ENCODE measurements at places on chromosomes 2 and 18. TPM values are rescaled to one million over a fixed set of nuclear protein-coding genes. Genes with fewer than 3 reads are reported as not detected.

NT5DC4 gene
- polyA plus RNA-seq, result not detected

SLC23A3 gene
- 0.28 TPM for polyA plus RNA-seq

VWA3B gene
- polyA plus RNA-seq, result not detected

CXCR4 gene
- polyA plus RNA-seq, result 0.50 TPM

CEBPZ gene
- 39.1 TPM for polyA plus RNA-seq

VIL1 gene
- polyA plus RNA-seq, result 0.06 TPM

NMUR1 gene
- polyA plus RNA-seq, result not detected

BARD1 gene
- 2.8 TPM for polyA plus RNA-seq

VSNL1 gene
- polyA plus RNA-seq, result 64.1 TPM

KCNG2 gene
- polyA plus RNA-seq, result not detected

LIMS4 gene
- 0.46 TPM for polyA plus RNA-seq

SAG gene
- not detected for polyA plus RNA-seq

KIF1A gene
- polyA plus RNA-seq, result 89.2 TPM

RAB3GAP1 gene
- 42.0 TPM for polyA plus RNA-seq

MPHOSPH10 gene
- 39.0 TPM for polyA plus RNA-seq

PSME4 gene
- polyA plus RNA-seq, result 20.4 TPM

IL1A gene
- polyA plus RNA-seq, result 0.14 TPM

RTP5 gene
- 1.2 TPM for polyA plus RNA-seq

PRSS56 gene
- polyA plus RNA-seq, result not detected

SYT4 gene
- 167 TPM for polyA plus RNA-seq

CD226 gene
- 0.11 TPM for polyA plus RNA-seq

SEH1L gene
- polyA plus RNA-seq, result 11.5 TPM

FAM124B gene
- polyA plus RNA-seq, result not detected

KLHL14 gene
- polyA plus RNA-seq, result 0.33 TPM

RGPD8 gene
- 6.8 TPM for polyA plus RNA-seq

NETO1 gene
- polyA plus RNA-seq, result 0.16 TPM

RIT2 gene
- polyA plus RNA-seq, result 1.1 TPM

DNER gene
- 310 TPM for polyA plus RNA-seq

GALNT3 gene
- polyA plus RNA-seq, result 7.4 TPM

DCDC2C gene
- polyA plus RNA-seq, result not detected

ERFE gene
- polyA plus RNA-seq, result not detected

CDH7 gene
- polyA plus RNA-seq, result 7.4 TPM

EVX2 gene
- polyA plus RNA-seq, result not detected

CTLA4 gene
- not detected for polyA plus RNA-seq

IL36G gene
- polyA plus RNA-seq, result not detected

HOXD8 gene
- not detected for polyA plus RNA-seq

ABCG5 gene
- 0.38 TPM for polyA plus RNA-seq

TUBB6 gene
- 6.7 TPM for polyA plus RNA-seq

LTBP1 gene
- 1.8 TPM for polyA plus RNA-seq

CROCC2 gene
- polyA plus RNA-seq, result not detected

ZBTB7C gene
- 6.5 TPM for polyA plus RNA-seq

DYNAP gene
- polyA plus RNA-seq, result not detected

ANO7 gene
- not detected for polyA plus RNA-seq

CASP10 gene
- not detected for polyA plus RNA-seq

AGAP1 gene
- polyA plus RNA-seq, result 17.4 TPM

ASIC4 gene
- 8.9 TPM for polyA plus RNA-seq

FIGN gene
- 0.71 TPM for polyA plus RNA-seq

DNAH6 gene
- polyA plus RNA-seq, result 2.5 TPM

LRP1B gene
- polyA plus RNA-seq, result 12.7 TPM

SPDYA gene
- polyA plus RNA-seq, result 0.22 TPM

COX5B gene
- polyA plus RNA-seq, result 616 TPM

USP34 gene
- 87.9 TPM for polyA plus RNA-seq

ABHD1 gene
- polyA plus RNA-seq, result not detected

AGXT gene
- polyA plus RNA-seq, result not detected

TTN gene
- polyA plus RNA-seq, result 0.16 TPM

METAP1D gene
- 4.7 TPM for polyA plus RNA-seq

RAD51AP2 gene
- 0.54 TPM for polyA plus RNA-seq

ASAP2 gene
- polyA plus RNA-seq, result 41.0 TPM

GREB1 gene
- polyA plus RNA-seq, result 24.5 TPM

Measured in neural cell (in vitro differentiated cells).